Cardiac septum (tissue), 1 donor: ENCODE measurements at places on chromosomes 1 and 21. TPM values are rescaled to one million over a fixed set of nuclear protein-coding genes. Genes with fewer than 3 reads are reported as not detected.

Gene PGLYRP4
- total RNA-seq, result not detected

Gene CRNN
- total RNA-seq, result not detected

Gene PLA2G2D
- total RNA-seq, result not detected

Gene GNL2
- 24.1 TPM for total RNA-seq

GRCh38 chr1:84345220-84345619, 43.7 kb downstream of the SAMD13 start:
- no peak for DNase-seq

DNA sequence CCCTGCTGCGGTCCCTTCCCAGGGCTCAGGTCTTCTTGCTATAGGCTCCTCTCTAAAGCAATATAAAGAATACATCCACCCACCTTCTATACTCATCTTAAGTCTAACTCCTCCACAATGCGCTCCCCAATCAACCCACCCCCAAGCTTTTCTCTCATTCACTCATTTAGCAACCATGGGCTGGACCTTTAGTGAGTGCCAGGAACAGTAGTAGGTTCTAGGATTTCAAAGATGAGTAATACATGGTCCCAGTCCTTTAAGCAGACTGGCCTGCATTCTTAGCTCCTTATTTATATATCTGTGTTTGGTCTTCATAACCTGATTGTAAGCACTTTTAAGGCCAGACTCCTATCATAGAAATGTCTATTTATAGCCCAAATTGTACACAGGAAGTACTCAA, 5.9 kb downstream of the CAMK1G start:
- DNase-seq, result no peak

GRCh38 chr1:186208405-186209129, 166.5 kb downstream of the TPR start:
- DNase-seq, result no peak

DNA sequence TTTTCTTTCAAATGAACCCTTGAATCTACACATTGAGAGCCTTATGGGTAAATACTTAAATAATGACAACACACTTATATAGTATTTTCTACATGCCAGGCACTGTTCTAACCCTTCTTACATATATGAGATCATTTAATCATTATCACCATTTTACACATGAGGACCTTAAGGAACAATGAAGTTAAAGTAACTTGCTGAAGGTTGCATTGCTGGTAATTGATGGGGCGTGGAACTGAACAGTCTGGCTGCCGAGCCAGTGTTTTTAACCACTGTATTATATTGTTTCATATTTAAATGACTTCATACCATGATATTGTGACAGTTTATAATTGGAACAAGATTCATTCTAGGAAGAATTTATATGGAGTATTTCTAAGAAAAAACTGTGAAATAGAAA, 111.9 kb upstream of the TENT5C start:
- no peak for DNase-seq

DNA sequence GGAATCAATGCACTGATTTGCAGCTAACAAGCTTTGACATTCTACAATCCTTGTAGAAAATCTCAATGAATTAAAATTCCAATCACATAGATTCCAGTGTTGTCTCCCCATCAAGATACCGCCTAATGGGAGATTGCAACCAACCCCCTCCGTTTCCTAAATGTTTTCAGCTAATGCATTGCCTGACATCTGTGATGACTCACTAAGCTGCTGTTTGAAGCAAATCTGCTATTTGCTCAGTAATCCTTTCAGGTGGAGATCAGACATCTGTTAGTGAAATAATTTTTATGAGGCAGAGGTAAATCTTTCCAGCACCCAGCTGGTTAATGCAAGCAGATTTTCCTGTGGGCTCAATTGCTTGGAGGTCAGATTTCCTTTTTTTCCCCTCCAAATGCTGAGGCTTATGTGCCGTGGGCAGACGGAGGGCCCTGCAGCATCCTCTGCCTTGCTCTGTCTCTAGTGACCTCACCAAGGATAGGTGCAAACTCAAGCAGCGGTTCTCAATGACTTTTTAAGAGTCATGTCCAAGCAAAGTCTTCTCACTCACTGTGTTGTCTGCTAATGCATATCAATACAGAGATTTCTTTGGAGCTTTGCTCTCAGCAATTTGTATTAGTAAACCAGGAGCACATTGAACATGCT, 91.1 kb upstream of the RAB3GAP2 start:
- DNase-seq, result no peak
